ENCODE measurements at places on chromosomes 5 and 9.

DNA sequence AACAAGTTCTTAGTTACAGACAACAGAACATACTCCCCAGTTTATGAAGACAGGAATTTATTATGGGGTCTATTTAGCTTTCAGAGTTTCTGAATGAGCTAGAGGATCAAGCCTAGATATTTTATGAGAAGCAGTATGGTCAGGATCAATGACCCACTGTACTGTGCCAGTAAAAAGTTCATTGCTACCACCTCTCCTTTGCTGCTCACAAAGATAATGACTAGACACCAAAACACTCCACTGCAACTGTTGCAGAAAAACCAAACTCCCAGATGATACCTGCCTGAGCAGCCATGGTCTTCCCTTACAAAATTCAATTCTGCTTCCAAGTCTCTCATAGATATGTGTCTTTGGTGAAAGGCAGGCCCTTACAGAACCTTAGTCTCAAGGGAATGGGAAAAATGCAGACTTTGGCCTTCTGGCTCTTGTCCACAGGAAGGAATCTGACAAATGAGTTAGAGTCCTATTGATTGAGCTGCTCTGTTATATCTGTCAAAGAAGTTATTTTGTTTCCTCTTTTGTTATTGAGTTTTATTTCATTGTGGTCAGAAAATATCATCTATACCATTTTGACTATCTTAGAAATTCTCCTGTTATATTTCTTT lies 74.7 kb upstream of the RASGRF2 start:
- DNase-seq, result no peak

DNA sequence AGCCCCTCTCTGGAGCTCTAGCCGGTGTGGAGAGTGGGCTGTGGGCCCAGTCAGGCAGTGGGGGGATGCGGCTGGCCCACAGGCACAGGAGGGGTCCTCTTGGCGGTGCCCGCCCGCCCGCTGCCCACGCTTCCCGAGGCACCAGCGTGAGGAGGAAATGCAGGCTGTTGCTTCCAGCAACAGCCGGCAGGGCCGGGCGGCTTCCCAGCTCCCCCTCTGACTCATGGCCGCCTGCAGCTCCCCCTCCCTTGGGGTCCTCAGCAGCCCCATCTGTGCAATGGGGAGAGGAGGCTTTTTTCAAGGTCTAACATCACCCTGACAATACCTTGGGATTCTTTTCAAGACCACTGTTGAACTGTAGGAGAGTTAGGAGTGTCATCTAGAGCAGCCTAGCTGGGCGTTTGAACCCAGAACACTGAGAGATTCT lies 10.4 kb downstream of the CXXC5 start:
- peak; percentile 62 for DNase-seq

- no peak for DNase-seq
These were observed 40.2 kb upstream of the PTPN3 start for GRCh38 chr9:109538346-109538745.

GRCh38 chr5:36642089-36642488 lies 35.7 kb downstream of the SLC1A3 start:
- DNase-seq, result no peak

- DNase-seq, result peak; percentile 87
These were observed at the start of gene GBGT1 for GRCh38 chr9:133163504-133164172. Gene GBGT1 (minus strand): TSS chr9:133163914. CDS start chr9:133162412, 1,502 bp downstream.
